Stimulated activated CD4-positive, alpha-beta T cell treated with anti-CD3 and anti-CD28 coated beads, TNF-alpha, amount 100 ng/mL, for 48 hours (primary cell): ENCODE measurements at places on chromosomes 3 and 15.

DNA sequence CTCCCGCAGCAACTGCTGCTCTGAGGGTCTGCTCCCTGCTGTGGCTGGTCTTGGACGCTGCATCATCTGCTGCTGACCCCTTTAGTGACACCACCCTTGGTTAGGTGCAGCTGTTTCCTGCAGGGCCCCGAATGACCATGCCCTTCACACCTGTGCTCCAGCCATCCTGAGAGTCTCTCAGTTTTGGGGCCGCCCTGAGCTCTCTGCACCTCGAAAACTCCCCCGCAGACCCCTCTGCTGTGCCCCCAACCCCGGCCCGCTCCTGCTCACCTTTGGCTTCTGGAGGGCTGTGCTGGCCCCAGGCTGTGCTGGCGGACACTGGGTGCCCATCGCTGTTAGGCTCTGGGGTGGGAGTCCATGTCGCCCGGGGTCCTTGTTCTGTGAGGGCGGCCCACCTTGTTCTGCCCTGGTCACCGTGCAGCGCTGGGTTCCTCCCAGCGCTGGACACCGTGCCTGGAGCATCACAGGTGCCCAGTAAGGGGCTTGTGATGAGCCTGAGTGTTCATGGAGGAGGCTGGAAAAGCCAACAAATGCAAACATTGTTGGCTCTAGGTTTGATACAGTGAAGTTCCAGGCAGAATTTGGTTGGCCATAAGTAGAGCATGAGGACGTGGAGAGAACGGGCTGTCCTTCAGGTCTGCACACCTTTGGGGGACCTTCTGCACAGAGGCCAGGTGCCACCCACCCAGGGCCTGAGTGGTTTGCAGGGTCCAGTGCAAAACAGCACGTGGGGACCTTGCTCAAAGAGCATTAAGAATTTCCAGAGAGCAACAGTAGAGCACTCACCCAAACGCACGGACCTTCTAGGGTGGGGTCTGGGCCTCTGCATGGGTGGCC lies 12.3 kb downstream of the ABTB1 start:
- DNase-seq, result no peak

- DNase-seq, result no peak
Observed at GRCh38 chr3:194054540-194054939, 81.4 kb upstream of the HES1 start.

GRCh38 chr15:53758412-53758811 lies 1.1 kb downstream of the WDR72 start:
- no peak for DNase-seq

- DNase-seq, result no peak
Observed at GRCh38 chr3:58157700-58158099, 53.1 kb downstream of the DNASE1L3 start.

- DNase-seq, result no peak
Observed at GRCh38 chr3:162134571-162134970, 638.0 kb downstream of the OTOL1 start.

DNA sequence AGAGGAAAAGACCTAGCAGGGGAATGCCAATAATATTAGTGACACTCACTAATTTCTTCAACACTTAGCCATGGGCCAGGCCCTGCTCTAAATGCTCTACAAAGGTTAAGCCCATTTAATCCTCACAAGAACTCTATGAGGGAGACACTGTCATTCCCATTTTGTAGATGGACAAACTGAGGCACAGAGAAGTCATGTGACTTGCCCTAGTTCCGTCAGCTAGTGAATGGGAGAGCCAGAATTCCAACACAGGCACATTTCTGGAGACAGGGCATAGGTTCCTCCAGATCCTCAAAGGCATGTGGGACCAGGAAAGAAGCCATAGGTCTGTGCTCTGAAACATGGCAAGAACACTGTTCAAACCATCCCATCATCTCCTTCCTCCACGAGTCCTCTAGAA lies 31.5 kb downstream of the LOXL1 start:
- DNase-seq, result no peak

- DNase-seq, result no peak
Observed at GRCh38 chr3:131543714-131544113, 40.9 kb upstream of the MRPL3 start.

GRCh38 chr3:149151843-149152242 lies 22.4 kb downstream of the HPS3 start:
- no peak for DNase-seq

DNA sequence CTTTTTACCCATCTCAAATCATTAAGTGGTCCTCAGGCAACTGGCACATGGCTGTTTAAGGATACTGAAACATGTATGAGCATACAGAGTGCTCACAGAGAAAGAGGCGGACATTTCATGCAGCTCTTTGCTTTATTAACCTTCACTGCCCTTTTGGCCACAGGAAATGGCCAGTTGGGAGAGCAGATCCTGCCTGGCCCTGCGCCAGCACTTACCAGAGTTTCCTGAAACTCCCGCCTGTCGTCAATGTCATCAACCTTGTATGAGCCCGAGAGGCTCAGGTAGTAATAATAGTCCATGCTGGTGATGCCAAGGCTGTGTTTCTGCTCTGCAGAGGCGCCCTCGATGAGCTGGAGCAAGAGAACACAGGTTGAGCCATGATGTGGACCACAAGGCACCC lies 17.8 kb downstream of the LDHAL6B start:
- DNase-seq, result no peak

DNA sequence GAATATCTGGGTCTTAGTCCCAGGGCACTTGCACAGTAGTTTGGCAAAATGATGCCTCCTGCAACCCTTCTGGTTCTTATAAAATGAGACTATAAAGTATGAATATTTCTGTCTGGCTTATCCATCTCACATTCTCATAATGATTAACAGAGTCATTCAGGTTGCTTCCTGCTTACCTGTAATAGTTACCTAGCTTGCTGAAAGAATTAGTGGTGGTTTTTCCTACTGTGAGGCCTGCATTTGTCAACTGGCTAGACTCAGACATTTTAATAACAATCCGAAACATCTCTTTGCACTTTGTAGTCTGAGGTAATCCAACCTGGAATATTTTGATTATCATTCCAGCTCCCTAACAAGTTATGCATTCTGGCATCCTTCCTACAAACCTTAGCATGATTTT lies 75.6 kb upstream of the POU1F1 start:
- DNase-seq, result no peak

- no peak for DNase-seq
Observed at GRCh38 chr3:108250626-108251025, 28.4 kb upstream of the IFT57 start.

DNA sequence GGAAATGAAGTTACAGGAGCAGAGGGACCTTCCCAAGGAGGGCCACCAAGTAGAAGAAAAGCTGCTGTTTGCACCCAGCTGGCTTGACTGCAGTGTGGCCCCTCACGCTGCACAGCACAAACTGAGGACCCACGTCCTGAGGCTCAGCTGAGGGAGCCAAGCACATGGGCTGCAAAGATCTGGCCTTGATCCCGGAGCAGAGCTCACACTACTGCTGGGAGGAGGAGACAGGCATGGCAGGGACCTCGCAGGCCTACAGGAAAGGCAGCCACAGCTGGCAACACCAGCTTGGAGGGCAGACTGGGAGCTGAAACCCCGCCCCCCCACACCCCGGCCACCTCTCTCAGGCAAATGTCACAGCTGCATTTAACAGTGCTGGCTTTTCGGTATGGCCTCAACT lies 39.7 kb downstream of the KLHL25 start:
- no peak for DNase-seq

DNA sequence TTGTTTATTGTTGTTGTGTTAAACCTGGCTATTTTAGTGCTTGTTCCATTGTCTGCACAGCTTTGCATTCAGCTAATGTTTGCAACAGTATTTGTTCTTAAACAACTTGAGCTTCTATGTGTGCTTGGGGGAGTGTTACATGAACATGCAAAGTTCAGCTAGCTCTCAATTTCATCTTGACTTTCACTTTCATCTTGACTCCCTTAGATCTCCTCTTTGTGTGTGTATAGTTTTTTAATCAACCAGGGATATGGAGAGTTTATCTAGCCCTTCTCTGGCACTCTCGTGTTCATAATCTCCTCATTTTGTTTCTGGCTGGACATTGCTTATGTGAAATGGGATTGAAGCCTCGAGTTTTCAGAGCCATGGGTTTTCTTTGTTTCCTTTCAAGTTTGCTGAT lies 212.4 kb upstream of the ZBTB20 start:
- DNase-seq, result no peak

GRCh38 chr15:73688455-73688854 lies 4.3 kb downstream of the CD276 start:
- no peak for DNase-seq

GRCh38 chr3:159186581-159186980 lies 384.7 kb downstream of the MFSD1 start:
- DNase-seq, result no peak

GRCh38 chr15:25741256-25741580 lies 121.9 kb downstream of the ATP10A start:
- DNase-seq, result no peak

GRCh38 chr3:183508821-183509220 lies 46.7 kb downstream of the KLHL6 start:
- no peak for DNase-seq

DNA sequence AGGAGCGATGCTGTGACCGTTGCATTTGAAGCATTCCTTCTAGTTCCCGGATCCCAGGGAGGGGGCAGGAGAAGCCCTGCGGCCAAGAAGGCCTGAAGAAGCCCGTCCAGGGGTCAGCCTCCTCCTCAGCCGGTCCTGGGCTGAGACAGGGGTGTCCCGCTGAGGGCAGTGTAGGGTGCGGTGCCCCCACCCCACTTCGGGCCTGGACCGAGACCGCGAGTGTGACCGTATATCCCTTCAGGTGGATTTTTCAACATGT lies 2.8 kb downstream of the OCA2 start:
- DNase-seq, result no peak

DNA sequence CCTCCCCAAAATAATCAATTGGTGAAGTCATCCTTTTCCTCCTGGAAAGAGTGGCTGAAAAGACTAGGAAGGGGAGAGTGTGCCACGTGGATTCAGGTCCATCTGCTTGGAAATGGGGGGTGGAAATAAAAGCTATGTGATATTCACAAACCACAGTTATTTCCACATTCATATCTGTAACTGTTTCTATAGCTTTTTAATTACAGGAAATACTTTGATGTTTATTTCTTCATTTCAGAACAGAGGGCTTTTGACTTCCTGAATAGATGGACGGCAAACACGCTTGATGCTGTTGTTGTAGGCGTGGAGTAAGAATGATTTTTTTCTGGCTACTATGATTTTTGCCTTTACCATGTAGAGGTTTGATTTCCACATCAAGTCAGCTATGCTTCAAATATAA lies 10.1 kb downstream of the AADACL2 start:
- no peak for DNase-seq

- DNase-seq, result no peak
Observed at GRCh38 chr15:56982987-56983386, 64.5 kb downstream of the TCF12 start.

DNA sequence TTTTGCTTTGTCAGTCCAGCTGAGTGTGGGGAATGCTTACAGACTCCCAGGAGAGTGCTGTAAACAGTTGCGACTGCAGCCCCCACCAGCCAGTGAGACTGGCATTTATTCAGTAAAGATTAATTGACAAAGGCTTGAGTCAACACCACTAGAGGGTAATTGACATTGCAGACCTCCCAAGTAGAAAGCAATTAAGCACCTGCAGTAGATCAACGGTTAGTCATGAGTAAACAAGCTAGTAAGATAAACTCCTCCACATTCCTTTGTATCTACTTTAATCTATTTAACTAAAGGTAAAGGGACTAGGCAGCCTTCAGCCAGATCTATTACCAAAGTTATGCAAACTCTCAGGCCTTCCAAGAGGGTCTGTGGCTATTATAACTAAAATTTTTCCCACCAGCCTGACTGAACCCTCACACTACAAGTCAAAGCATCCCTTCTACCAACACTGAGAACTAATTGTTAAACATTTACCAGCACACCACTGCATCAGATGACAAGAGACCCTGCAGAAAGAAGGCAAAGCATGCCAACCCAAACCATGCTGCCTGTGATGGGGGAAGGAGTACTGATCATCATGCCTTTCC lies 30.5 kb upstream of the GALNT15 start:
- no peak for DNase-seq

GRCh38 chr3:77139624-77140023 lies 99.7 kb downstream of the ROBO2 start:
- DNase-seq, result no peak

DNA sequence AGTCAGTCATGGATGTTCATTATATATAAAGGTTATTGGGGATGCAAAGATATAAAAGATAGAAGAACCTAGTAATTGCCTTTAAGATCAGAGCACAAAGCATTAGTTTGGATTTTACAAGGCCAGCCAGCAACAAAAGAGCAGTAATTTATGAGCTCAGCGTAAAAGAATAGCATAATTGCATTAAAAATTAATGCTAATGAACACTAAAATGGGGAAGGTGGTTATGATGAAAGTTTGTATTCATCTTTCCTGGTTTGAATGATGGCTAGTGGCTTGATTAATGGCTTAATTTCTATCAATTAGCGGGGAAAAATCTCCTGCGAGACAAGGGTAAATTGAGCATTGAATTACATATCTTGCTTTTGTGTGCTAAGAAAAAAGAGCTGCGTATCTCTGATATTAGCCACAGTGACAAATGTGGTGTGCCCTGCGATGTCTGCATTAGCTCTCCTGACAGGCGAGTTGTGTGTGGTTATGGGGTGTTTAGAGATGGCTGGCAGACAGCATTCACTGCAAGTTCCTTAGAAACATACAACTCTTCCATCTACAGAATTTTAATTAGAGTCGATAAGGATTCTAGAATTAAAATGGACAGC lies 42.8 kb upstream of the MLF1 start:
- no peak for DNase-seq

GRCh38 chr3:50123394-50124051 lies 31.6 kb upstream of the SEMA3F start:
- no peak for DNase-seq

GRCh38 chr15:26667222-26667988 lies 105.5 kb downstream of the GABRB3 start:
- DNase-seq, result no peak

DNA sequence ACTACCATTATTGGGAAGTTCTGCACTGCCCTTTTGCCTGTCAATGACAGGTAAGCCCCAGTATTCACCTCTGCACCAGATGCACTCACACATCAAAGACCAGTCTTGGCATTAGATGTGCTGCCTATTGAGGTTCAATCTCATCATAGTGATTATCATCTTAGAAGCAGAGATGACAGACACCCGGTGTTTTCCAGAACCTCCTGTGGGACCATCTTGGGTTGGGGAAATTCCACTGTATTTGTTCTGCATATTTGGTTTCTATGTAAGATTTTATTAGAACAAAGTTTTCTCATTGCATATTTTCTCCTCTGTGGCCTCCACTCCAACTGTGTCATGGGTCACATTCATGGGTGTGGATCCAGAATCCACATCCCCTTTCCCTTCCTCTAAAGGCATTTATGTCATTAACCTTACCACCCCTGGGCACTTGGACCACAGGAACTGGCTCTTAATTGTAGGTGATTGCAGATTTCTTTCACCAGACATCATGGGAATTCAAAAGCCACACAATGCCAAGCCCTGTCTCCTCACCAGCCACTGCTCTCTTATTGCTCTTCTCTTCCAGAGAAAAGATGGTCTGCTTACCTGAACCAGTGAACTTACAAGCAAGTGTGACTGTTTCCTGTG lies 31.2 kb downstream of the PLA1A start:
- no peak for DNase-seq
